ENCODE measurements at places on chromosomes 7 and 10.

GRCh38 chr10:129035052-129035827 lies 431.8 kb upstream of the MGMT start:
- H3K4me3 ChIP-seq, result no peak overlapping the region
- H3K4me1 ChIP-seq, result no peaks in the 10 kb centered on the region
- H3K27ac ChIP-seq, result no peak overlapping the region

DNA sequence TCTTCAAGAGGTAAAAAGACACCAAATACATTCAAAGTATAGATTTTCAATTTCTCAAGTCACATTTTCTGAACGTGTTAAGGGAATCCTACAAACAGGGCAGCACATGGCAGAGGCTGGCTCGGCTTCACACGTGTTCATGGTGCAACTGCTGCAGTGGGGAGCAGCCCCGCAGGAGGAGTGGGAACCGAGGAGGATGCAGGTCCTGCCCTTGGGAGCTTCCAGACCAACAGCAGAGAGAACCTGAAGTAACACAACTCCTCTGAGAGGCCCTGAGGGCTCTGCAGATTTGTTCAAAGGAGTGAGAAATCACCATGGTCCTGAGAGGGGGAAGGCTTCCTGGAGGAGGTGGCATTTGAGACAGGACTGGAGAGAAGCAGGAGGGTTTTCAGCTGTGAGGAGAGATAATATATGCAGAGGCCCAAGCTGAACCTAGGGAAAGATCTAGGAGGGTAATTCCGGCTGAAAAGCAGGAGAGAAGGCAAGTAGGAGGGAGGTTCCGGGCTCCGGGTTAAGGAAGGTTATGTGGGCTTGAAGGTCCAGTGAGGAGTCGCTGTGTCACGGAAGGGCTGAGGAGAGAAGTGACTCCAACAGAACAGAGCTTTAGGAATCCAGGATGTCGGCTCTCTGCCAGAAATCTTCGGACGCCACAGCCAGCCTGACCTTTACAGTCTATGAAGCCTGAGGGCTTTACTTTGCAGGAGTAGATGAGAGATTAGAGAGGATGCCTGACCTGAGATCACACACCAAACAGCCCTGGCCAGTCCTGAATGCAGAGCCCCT lies 77.5 kb downstream of the GPR26 start:
- H3K27me3 ChIP-seq, result peaks cover 48% of the 10 kb centered on the region
- H3K36me3 ChIP-seq, result no peaks in the 10 kb centered on the region
- H3K4me1 ChIP-seq, result no peaks in the 10 kb centered on the region
- no peak for DNase-seq

DNA sequence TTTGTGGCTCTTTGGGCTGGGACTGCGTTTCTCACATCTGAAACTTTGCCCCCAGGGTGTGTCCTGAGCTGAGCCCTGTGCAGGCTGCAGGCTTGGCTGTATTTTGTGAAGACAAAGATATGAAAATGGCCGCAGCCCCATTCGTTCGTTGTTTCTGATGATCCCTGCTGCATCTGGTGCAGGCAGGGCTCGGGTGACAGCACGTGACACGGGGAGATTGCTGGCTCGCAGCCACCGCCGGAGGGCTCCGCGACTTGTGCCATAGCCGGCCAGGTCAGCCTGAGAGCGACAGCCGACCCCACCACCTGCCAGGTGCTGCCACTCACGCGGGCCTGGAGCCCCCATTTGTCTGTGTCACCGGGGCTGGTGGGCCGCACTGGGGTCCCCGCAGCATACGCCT lies 81.3 kb downstream of the ZRANB1 start:
- H3K4me1 ChIP-seq, result no peaks in the 10 kb centered on the region
- peaks cover 23% of the 10 kb centered on the region for H3K36me3 ChIP-seq
- no peaks in the 10 kb centered on the region for H3K27me3 ChIP-seq
- no peak for DNase-seq
- H3K4me3 ChIP-seq, result no peak overlapping the region

DNA sequence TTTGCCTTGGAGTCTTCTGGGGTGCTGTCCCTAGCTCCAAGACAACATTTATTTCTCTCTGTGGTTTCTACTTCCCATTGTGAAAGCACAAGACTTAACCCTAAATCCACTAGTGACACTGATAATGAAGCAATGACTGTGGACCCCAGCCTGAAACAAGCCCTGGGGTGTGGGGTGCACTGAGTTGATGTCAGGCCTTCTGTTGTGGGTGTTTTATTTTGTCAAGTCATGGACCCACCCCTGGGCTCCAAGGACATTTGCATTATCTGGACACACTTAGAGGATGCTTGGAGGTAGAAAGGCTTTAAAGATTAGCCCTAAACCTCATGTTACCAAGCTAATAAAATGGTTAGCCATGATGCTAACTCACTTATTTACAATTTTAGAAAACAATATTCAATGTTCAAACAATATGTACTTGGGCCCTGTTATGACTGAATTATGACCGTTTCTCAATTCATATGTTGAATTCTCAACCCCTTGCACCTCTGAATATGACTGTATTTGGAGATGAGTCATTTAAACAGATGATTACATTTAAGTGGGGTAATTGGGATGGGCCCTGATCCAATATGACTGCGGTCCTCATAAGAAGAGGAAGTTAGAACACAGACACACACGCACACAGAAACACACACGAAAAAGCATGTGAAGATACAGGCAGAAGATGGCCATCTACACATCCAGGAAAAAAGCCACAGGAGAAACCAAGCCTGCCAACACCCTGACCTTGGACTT lies 137.2 kb upstream of the IGFBP3 start:
- H3K36me3 ChIP-seq, result no peaks in the 10 kb centered on the region
- H3K27me3 ChIP-seq, result no peaks in the 10 kb centered on the region
- no peaks in the 10 kb centered on the region for H3K4me1 ChIP-seq
- H3K27ac ChIP-seq, result no peak overlapping the region

- no peak overlapping the region for H3K27ac ChIP-seq
- no peaks in the 10 kb centered on the region for H3K4me1 ChIP-seq
- no peaks in the 10 kb centered on the region for H3K36me3 ChIP-seq
- DNase-seq, result no peak
These were observed 267.4 kb downstream of the ADK start for GRCh38 chr10:74418285-74418872.
